Natural killer cell (primary cell): ENCODE measurements at places on chromosomes 13 and 19.

GRCh38 chr13:103772576-103772975 is 706.4 kb upstream of the SLC10A2 start:
- DNase-seq: no peak

- DNase-seq: peak; percentile 97
Observed at GRCh38 chr19:49680421-49681351, 3.6 kb downstream of the PRMT1 start.

GRCh38 chr13:48194379-48194754 is 38.6 kb upstream of the ITM2B start:
- DNase-seq: no peak

DNA sequence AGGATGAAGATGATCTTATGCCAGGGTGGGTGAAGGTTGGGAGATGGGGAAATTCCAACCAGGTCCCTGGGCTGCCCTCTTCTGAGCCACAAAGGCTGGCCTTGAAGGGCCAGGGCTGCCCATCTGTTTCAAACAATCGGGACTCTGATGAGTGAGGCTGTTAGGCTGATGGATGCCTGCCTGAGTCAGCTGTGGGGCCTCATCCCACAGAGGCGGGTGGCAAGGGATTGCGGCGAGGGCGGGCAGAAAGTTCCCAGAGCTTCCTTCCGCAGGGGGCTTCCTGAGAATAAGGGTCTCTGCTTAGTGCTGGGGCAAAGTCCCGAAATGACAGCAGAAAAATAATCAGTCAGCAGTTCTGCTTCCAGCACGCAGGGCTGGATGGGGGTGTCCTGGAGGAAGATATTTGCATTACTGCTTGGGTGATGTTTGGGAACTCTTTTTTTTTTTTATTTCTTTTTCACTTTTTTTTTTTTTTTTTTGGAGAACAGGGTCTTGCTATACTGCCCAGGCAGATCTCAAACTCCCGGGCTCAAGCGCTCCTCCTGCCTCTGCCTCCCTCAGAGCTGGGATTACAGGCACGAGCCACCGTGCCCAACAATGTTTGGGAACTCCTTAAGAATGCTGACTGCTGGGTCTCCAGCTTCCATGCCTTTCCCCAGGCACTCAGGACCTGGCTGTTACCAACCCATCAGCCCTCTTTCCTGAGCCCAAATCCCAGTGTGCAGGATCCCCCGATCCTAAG is 14.1 kb downstream of the SH3GL1 start:
- no peak for DNase-seq

GRCh38 chr13:72004246-72004645 is 137.2 kb upstream of the DACH1 start:
- no peak for DNase-seq

DNA sequence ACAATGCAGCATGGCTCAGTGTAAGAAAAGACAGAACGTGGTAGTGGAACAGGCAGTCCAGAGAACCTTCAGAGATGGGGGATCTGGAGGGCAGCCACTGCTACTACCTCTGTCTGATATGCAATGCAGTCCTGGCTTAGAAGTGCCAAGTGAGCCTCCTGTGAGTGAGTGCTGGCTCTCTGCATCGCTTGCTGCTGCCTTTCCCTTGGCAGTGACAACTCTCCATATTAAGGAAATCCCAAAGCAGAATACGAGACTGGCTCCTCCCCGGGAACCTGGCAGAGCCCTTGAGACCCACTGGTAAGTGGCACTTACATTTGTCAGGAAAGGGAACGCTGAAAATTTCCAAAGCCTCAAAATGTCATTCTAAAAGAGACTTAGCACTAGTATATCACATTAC is 7.5 kb downstream of the DOCK9 start:
- DNase-seq: no peak

DNA sequence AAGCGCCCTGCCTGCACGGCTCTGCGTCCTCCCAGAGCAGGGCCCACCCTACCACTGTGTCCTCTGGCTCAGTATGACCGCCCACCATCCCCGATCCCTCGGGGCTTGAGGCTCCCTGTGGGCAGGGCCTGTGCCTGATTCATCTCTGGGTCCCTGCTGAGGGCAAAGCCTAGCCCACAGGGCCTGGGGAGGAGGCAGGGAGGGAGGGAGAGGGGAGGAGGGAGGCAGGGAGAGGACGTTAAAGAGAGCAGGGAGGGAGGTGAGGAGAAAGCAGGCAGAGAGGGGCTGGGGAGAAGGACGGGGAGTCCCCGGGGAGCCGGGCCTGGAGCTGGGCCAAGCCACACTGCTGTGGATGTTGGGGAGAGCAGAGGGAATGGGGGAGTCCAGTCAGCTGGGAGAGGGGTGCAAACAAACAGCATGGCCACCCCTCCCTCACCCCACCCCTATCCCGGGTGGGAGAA is 4.0 kb upstream of the ERFL start:
- no peak for DNase-seq

DNA sequence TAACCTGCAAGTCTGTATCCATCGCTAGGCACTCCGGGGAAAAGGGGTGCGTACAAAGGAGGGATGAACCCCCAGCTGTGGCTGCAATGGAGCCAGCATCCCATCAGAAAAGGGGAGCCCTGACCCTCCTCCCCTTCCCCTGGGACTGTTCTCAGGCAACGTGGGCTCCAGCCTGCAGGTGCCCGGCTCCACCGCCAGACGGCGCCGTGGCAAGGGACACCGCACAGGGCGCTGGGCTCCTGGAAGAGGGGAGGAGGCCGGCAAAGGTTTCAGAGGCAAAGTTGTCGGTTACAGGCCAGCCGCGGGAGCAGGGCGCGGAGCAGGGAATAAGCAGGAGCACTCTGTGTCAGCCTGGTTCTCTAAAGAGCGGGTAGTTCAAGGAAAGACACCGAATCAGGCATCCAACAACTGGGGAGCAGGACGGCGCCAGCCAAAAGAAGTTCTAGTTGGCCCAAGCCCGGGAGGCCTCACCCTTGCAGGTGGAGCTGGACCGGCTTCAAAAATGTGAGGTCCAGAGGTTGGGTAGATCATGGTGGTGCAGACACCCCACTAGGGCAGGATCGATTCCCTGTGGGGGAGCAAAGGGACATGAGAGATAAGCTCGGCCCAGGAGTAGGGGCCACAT is 53.0 kb upstream of the ATP12A start:
- DNase-seq: no peak

- no peak for DNase-seq
Observed at GRCh38 chr13:87128491-87128890, 542.7 kb upstream of the SLITRK5 start.

DNA sequence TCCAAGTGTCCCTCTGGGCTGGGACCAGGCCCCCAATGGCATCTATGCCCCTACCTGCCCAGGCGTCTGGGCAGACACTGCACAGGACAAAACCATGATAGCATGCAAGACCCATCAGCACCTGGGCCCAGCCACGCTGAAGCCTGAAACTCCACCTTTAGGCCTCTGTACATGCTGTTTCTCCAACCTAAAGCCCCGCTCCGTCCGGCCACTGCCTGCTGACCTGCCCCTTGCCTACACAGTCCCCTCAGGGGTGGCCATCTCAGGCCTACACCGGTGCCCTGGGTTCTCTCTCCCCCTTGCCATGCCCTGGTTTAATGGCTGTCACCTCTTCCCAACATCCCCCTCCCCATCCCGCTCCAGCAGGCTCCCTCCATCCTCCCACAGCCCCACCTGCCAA is 15.3 kb downstream of the GJA3 start:
- no peak for DNase-seq

GRCh38 chr19:8366961-8367326 is 3.0 kb downstream of the ANGPTL4 start:
- no peak for DNase-seq

DNA sequence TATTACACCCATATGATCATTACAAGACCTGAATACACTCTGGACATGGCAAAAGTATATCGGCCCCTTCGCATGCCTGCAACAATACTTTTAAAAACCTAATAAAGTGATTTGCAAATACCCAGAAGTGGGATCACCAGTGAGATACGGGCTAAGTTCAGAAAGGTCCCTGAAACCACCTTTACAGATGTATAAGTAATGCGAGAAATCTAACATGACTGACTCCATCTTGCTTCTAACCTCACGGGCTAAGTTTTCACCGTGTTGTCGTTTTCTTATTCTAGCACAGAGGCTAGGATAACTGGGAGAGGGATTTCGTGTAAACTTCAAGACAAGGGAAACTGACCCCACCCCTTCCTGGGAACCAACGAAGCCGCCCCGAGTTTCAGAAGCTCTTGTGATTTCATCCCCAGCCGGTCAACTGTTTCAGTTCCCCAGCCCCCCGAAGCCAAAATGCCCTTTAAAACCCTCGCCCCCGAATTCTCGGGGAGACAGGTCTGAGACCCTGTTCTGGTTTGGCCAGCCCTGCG is 703 bp downstream of the NEK3 start:
- peak; percentile 24 for DNase-seq

- DNase-seq: peak; percentile 79
Observed at GRCh38 chr13:30744056-30744680, 8.8 kb downstream of the ALOX5AP start.

- DNase-seq: no peak
Observed at GRCh38 chr19:47545061-47545948, 27.6 kb downstream of the ZNF541 start.

GRCh38 chr13:70662231-70662940 is 554.1 kb upstream of the KLHL1 start:
- no peak for DNase-seq

DNA sequence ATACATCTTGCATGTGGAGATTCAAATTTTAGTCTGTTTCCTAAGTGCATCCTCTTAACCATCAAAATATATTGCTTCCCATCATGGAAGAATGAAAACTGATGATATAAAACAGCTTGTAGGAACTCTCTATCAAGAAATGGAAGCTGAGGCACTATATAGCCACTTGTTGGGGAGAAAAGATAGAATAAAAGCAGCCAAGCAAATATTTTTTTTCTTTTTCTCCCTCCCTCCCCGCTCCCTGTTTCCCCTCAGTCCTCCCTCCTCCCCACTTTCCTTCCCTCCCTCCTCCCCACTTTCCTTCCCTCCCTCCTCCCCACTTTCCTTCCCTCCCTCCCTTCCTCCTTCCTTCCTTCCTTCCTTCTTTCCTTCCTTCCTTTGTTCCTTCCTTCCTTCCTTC is 413.8 kb downstream of the GPC6 start:
- no peak for DNase-seq

DNA sequence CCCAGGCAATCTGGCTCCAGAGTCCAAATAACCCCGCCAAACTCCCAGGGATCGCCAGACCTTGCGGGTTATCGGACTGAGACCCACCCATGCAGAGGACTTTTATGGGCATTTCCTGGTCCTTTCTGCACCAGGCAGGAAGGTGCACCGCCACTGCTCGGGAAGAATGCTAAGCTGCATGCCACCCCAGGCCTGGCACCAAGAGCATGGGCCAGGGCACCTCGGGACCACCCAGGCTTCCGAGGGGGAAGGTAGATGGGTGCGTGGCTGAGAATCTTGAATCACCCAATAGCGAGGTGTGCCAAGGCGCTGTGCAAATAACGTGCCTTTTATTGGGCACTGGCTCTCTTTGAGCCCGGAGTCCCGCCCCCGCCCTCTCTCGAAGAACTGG is 422 bp upstream of the ZNF575 start:
- peak; percentile 27 for DNase-seq

DNA sequence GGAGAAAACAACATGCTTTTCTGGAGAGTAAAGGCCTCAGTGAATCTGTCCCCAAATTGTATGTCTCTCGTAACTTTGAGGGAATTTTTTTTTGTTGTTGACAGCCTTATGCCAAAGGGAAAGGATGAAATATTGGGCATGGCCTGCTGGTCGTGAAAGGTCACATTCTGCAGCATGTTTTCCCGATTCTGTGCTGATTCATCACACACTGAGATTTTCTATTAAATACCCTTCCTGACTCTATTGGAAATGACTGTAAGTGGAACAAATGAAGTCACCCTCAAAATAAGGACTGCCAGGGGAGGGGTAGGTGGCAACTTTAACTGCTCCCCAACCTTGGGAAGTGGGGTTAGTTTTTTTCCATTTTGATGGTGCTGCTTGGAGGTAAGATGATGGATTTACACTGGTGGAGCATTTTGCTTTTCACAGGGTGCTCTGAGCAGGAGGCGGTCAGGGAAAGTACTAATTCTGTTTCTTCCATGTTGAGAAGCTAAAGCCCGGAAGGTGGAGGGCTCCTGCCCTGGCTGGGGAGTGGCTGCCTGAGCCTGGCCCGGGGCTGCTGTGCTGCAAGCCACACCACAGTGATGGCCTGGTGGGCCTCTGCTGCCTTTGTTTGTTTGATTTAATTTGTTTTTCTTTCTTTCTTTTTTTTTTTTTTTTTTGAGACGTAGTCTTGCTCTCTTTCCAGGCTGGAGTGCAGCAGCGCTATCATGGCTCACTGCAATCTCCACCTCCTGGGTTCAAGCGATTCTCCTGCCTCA is 116.8 kb upstream of the SPATA13 start:
- DNase-seq: no peak

DNA sequence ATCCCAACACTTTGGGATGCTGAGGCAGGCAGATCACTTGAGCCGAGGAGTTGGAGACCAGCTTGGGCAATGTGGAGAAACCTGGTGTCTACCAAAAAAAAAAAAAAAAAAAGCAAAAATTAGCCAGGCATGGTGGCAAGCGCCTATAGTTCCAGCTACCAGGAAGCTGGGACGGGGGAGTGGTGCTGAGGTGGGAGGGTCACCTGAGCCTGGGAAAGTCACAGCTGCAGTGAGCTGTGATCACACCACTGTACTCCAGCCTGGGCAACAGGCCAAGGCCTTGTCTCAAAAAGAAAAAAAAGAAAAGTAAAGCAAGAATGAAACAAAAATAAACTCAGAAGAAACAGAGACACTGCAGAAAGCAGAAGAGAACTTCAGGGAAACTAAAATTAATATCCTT is 31.6 kb downstream of the MTRF1 start:
- no peak for DNase-seq

GRCh38 chr13:45519493-45519892 is 54.8 kb downstream of the COG3 start:
- no peak for DNase-seq

- no peak for DNase-seq
Observed at GRCh38 chr13:91313581-91313980, 33.9 kb upstream of the MIR17HG start.

GRCh38 chr13:103878891-103879605 is 812.8 kb upstream of the SLC10A2 start:
- no peak for DNase-seq

DNA sequence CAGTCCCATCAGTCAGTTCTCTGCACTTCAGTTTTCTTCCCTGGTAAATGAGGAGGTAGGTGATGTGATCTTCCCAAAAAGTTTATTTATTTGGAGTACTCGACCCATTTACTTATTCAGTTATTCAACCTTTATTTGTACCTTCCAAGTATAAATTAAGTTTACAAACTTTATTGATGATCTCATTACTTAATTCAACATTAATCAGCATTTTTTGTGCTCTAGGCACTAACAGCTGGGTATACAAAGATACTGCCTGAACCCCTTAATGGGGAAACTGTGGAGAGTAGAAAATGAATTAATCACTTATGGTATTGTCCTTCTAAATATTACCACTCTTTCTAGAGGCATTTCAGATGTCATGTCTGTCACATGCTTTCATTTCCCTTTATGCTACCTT is 293.3 kb downstream of the DLEU7 start:
- no peak for DNase-seq

DNA sequence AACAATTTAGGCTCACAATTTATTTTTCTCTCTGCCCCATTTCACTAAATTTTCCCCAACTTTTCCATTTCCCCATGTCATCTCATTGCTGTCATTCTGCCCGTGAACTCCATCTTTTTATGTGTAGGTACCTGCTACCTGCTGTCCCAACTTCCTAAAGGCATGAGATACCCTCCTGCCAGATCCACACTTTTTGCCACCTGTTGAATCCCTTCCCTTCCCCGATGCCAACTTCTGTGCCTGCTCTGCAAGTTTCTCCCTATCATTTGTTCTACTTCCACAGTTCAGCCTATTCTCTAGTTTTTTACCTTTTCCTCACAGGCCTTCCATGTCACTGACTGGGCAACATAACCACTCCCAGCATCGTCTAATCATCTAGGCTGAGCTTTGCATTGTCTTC is 607.5 kb upstream of the KLF12 start:
- DNase-seq: no peak

- no peak for DNase-seq
Observed at GRCh38 chr13:66574606-66575005, 655.5 kb downstream of the PCDH9 start.
